ENCODE measurements at places on chromosomes 16 and 17.

GRCh38 chr16:57601801-57602478 lies 26.5 kb upstream of the ADGRG1 start:
- DNase-seq = no peak

DNA sequence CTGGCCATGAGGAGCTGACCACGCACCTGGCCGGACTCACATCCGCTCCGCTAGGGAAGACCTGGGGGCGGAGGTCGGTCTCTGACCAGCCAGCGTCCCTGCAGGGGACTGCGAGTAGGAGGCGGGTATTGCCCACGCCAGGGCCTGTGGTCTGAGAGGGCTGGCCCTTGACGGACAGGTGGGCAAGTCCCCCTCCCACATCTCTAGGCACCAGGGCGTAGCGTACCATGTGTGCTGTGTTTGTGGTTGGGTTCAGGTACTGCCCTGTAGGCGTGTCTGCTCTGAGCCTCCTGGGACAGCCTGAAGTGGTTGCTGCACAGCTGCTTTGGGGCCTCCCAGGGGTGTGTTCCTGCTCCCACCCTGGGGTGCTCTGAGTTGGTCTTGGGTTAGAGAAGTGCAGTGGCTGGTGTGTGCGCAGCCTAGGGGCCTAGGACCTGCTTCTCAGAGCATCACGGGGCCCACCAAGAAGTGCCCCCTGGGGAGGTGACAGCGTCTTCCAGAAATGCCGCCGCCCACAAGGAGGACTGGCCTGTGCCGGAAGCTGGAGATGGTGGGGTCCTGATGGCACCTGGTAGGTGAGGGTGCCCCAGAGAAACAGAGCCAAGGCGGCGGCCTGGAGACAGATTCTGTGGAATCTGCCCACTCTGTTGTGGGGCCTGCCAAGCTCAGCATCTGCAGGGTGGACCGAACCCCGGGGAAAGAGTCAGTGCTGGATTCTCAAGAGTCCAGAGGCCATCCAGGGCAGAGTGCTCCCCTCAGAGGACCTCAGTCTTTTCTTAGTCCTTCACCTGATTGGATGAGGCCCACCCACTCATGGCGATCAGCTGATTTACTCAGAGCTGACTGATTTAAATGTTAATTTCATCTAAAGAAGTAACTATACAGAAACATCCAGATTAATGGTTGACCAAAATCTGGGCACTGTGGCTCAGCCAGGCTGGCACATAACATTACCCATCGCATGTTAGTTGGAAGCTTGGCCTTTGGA lies 48.3 kb downstream of the WDR45B start:
- DNase-seq = no peak

- no peak for DNase-seq
Observed at GRCh38 chr17:4344926-4345325, 21.5 kb downstream of the UBE2G1 start.

- no peak for DNase-seq
Observed at GRCh38 chr17:57940653-57941329, 14.4 kb downstream of the CUEDC1 start.

DNA sequence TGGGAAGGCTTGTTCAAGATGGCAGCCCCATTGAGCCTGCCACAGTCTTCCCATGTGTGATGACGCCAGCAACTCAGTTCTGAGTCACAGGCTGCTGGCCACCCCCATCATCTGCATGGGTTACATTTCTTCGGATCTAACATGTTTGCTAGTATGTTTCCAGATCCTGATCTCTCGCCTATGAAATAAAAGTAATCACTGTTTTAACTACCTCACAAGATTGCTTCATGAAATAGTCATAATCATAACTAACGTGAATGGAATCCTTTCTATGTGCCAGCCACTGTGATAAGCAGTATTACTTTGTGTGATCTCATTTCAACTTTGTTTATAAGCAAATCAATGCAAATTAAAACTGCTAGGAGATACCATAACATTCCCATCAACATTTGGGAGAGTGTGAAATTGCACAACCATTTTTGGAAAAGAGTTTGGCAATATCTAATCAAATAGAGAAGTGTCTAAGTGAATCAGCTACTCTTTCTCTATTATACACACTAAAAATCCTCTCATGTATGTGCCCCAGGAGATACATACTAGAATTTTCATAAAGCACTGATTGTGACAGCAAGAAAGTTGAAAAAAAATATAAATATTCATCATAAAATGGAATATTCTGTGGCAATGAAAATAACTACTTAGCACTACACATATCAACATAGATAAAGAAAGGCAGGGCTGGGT lies 300.2 kb upstream of the IRX5 start:
- DNase-seq = no peak

DNA sequence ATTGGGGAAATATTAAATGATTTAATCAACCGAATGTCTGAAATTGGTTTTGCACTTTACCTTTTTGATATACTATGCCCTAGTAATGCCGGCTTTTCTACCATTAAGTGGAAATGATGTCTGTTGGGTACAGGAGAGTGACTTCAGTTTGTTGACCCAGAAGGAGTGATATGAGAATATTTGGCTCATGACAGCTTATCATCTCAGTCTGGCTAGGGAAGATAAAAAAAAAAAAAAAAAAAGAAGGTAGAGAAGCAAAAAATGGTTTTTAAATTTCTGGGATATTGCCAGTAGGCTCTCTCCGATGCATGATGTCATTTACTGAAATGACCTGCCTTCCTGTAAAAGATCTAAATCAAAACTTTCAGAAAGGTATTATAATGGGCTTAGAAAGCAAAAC lies 69.0 kb downstream of the CNTNAP4 start:
- no peak for DNase-seq

GRCh38 chr16:5982979-5983378 lies 885.4 kb upstream of the EEF2KMT start:
- DNase-seq = no peak

DNA sequence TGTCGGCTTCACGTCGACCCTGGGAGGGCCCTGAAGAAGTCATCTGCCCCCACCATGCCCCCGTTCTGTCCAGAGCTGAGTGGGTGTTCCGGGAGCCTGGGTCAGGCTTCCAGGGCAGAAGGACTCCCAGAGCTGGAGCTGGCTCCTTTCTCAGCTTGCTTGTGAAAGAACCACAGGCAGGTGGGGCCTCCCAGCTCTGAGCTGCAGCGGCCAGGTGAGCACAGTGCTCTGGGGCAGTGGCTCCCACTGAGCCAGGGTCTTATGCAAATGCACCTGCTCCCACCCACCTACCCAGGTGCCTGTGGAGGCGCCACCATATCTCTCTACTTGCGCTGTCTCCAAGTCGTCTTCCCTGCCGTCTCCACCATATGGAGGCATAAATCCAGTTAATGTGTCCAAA lies 140.0 kb upstream of the RPL38 start:
- DNase-seq = no peak

Data from H1 (cell line).